ENCODE measurements at places on chromosomes 7 and 10. TPM values are rescaled to one million over a fixed set of nuclear protein-coding genes. Genes with fewer than 3 reads are reported as not detected.

GHRHR gene
- not detected for total RNA-seq

CPN1 gene
- not detected for total RNA-seq

RGS10 gene
- 26.1 TPM for total RNA-seq

CACNB2 gene
- not detected for total RNA-seq

MLXIPL gene
- total RNA-seq = 0.43 TPM

CYREN gene
- total RNA-seq = 68.5 TPM

MCM10 gene
- 120 TPM for total RNA-seq

GPR26 gene
- not detected for total RNA-seq

OR2A1 gene
- not detected for total RNA-seq

PITX3 gene
- total RNA-seq = not detected

ZNF273 gene
- 5.5 TPM for total RNA-seq

METTL27 gene
- not detected for total RNA-seq

MPLKIP gene
- 25.7 TPM for total RNA-seq

ZNF736 gene
- total RNA-seq = 17.7 TPM

ZNF22 gene
- 22.7 TPM for total RNA-seq

ENKUR gene
- total RNA-seq = not detected

NOS3 gene
- total RNA-seq = 8.0 TPM

HMX2 gene
- not detected for total RNA-seq

TUBAL3 gene
- 0.19 TPM for total RNA-seq

ARMS2 gene
- total RNA-seq = not detected

PRF1 gene
- total RNA-seq = 1,157 TPM

VPS50 gene
- total RNA-seq = 19.2 TPM

GSDME gene
- total RNA-seq = 5.2 TPM

CNPY1 gene
- total RNA-seq = not detected

ZMIZ2 gene
- total RNA-seq = 133 TPM

RARRES2 gene
- total RNA-seq = not detected

CASTOR2 gene
- 4.5 TPM for total RNA-seq

EZH2 gene
- 70.6 TPM for total RNA-seq

TRUB1 gene
- total RNA-seq = 10.4 TPM

RAB11FIP2 gene
- 10.7 TPM for total RNA-seq

PPP1R3C gene
- not detected for total RNA-seq

PAPSS2 gene
- total RNA-seq = 0.19 TPM

A1CF gene
- total RNA-seq = not detected

ZPBP gene
- total RNA-seq = not detected

Measured in natural killer cell treated with Interleukin-12 subunit alpha and Interleukin-12 subunit beta and Interleukin-15 and Interleukin-18, amount 100 ng/mL, for 72 hours (primary cell).